ENCODE measurements at places on chromosomes 5 and 9.

DNA sequence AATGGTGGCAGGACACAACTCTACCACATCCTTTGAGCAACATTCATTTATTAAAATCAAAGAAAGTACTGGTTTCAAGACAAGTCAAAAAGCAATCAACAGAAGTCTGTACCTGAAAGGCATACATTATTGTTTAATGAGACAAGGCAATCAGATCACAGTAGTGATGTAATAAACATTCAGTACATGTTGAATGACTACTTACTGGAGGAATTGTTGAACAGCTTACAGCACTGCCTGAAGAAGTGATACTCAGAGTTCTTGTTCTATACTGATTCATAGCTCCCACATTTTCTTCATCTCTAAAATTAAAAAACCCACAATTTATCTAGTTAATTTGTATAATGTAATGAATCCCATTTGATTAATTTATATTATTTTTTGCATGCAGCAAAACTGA lies 18.2 kb downstream of the RIOK2 start:
- no peak overlapping the region for H3K27ac ChIP-seq
- no peaks in the 10 kb centered on the region for H3K27me3 ChIP-seq
- H3K36me3 ChIP-seq: peaks cover 96% of the 10 kb centered on the region
- no peak overlapping the region for H3K4me3 ChIP-seq

DNA sequence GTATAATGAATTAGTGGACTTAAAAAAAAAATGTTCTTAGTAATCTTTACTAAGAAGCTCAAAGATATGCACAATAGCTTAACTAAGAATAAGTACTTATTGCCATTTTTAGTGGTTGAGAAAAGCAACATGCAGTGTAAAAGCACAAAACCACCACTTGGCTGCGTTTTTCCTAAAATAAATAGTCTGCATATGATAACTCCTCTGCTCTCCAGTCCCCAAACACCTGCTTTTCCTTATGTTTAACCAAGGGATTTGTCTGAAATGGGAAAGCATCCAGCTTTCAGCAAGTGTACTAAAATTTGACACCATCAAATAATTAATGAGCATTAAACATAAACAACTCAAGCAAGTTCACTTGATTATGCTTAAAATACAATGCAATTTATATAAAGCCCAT lies 41.4 kb downstream of the PSIP1 start:
- no peak for DNase-seq
- no peaks in the 10 kb centered on the region for H3K4me1 ChIP-seq
- H3K27me3 ChIP-seq: no peaks in the 10 kb centered on the region
- peaks cover 78% of the 10 kb centered on the region for H3K36me3 ChIP-seq

DNA sequence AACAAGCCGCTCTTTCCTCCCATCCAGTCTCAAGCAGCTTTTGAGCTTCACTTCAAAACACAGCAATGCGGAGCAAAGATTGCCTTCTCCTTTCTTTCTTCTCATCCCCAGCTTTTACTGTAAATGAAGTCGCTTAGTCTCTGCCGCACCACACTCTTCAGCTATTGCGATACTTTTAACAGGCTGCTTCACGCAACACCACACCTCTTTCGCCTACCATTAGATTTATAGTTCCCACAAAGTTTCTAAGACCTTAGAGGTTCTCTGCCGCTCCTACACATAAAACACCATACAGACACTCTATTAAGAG lies 711 bp downstream of the PGGT1B start:
- H3K4me1 ChIP-seq: peaks cover 24% of the 10 kb centered on the region
- H3K27me3 ChIP-seq: no peaks in the 10 kb centered on the region
- DNase-seq: no peak
- H3K27ac ChIP-seq: peak overlapping the region; percentile 81
- H3K4me3 ChIP-seq: peak overlapping the region; percentile 84

DNA sequence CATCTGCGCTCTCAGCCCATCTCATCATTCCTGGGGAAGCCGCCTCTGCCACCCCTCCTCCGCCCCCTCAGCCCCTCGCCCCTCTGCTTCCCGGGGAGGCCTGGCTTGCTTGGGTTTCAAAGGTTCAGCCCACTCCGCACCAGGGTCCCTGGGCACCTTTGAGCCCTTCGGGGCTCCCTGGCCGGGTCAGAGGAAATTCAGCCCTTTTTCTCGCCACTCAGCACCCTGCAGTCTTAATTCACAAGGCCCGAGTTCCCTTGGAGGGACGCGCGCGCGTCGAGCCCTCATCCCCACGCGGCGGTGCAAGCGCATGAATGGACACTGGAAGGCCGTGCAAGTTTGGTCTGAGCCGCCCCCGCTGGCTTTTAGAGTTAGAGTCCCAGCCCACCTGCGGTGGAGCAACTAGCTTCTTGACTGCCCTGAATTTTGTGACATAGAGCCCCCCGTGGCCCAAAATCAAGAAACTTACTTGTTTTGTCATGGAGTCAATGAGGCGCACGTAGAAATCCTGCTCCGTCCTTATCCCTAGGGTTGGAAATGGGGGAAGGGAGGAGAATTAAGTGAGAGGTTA lies 4.5 kb downstream of the EBF1 start:
- no peaks in the 10 kb centered on the region for H3K27me3 ChIP-seq
- H3K4me1 ChIP-seq: no peaks in the 10 kb centered on the region
- peak overlapping the region; percentile 74 for H3K27ac ChIP-seq
- peak overlapping the region; percentile 71 for H3K4me3 ChIP-seq
- DNase-seq: peak; percentile 24

GRCh38 chr9:132912131-132912530 lies 32.3 kb downstream of the TSC1 start:
- no peak overlapping the region for H3K27ac ChIP-seq
- no peak for DNase-seq
- peaks cover 12% of the 10 kb centered on the region for H3K36me3 ChIP-seq
- no peaks in the 10 kb centered on the region for H3K4me1 ChIP-seq
- no peaks in the 10 kb centered on the region for H3K27me3 ChIP-seq
- no peak overlapping the region for H3K4me3 ChIP-seq

DNA sequence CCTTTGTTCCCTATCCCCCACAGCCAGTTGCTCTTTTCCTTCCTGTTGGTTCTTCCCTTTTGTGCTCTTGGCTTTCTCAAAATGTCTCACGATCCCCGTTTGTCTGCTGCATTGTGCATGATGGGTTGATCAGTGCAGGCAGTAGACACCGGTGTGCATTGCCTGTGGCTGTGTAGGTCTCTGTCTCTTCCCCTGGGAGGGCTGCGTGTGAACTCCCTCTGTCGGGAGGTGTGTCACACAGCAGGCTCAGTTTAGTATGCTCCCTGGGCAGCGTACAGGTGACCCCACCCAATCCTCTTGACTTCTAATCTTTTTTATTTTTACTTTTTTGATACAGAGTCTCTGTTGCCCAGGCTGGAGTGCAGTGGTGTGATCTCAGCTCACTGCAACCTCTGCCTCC lies 265.3 kb downstream of the FSTL4 start:
- no peak overlapping the region for H3K27ac ChIP-seq
- no peaks in the 10 kb centered on the region for H3K36me3 ChIP-seq
- no peak for DNase-seq
- H3K4me3 ChIP-seq: no peak overlapping the region

GRCh38 chr5:165375201-165375600 lies 1869.8 kb downstream of the MAT2B start:
- H3K36me3 ChIP-seq: no peaks in the 10 kb centered on the region
- no peaks in the 10 kb centered on the region for H3K4me1 ChIP-seq
- no peaks in the 10 kb centered on the region for H3K27me3 ChIP-seq
- H3K27ac ChIP-seq: no peak overlapping the region

DNA sequence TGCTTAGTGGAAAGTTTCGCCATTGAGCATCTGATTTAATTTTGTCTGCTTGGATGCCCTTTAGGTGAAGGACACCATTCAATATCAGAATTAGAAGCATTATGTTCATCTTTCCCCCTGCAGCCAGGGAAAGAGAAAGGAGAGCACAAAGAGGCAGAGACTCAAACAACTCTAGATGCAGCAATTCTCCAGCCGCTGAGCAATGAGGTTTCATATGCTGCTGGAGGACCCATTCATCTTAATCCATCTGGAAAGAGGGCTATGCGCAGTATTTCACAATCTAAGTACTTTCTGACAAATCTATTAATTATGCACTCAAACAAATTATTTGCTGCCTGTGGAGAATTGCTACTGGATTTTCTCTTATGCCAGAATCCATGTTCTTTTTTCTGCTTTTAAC lies 527.0 kb upstream of the TUSC1 start:
- no peaks in the 10 kb centered on the region for H3K27me3 ChIP-seq
- no peak for DNase-seq
- no peak overlapping the region for H3K27ac ChIP-seq
- no peak overlapping the region for H3K4me3 ChIP-seq

DNA sequence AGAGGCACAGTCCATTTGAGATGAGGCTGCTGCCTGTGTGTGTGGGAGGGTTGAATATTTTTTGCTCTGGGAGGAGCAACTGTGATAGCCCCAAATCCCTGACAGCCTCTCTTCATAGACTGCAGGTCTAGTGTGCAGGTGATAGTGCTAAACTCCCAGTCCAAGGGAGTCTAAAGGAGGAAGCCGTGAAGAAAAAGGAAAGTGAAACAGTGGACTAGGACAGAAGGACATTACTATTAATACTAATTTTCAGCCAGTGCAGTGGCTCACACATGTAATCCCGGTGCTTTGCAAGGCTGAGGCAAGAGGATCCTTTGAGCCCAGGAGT lies 295.0 kb downstream of the PDE4D start:
- H3K4me3 ChIP-seq: peak overlapping the region; percentile 54
- no peaks in the 10 kb centered on the region for H3K27me3 ChIP-seq
- peaks cover 22% of the 10 kb centered on the region for H3K4me1 ChIP-seq
- no peak for DNase-seq

- no peaks in the 10 kb centered on the region for H3K27me3 ChIP-seq
- H3K36me3 ChIP-seq: no peaks in the 10 kb centered on the region
- DNase-seq: no peak
Observed at GRCh38 chr5:143642791-143643190, 169.2 kb upstream of the HMHB1 start.

DNA sequence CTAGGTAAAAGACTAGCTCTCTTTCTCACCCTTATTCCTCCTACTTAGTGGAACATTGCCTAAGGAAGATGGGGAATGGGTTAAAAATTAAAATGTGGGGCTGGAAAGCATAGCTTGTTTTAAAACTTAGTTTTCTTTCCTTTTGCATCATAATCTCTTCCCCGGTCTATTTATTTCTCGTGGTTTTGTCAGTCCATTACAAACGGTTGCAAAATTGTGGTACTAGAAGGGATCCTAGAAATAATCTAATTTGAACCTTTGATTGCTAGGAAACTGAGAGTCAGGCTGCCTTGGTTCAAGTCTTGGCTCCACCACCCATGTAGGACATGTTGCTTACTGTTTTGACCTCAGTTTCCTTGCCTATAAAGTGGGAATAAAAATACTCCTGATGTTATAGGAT lies 1.3 kb downstream of the IL31RA start:
- H3K27ac ChIP-seq: no peak overlapping the region
- no peaks in the 10 kb centered on the region for H3K36me3 ChIP-seq
- no peaks in the 10 kb centered on the region for H3K27me3 ChIP-seq
- no peaks in the 10 kb centered on the region for H3K4me1 ChIP-seq

- no peak for DNase-seq
- H3K4me3 ChIP-seq: no peak overlapping the region
- H3K4me1 ChIP-seq: no peaks in the 10 kb centered on the region
- H3K27ac ChIP-seq: no peak overlapping the region
Observed at GRCh38 chr5:72063219-72063819, 44.0 kb upstream of the MAP1B start.

DNA sequence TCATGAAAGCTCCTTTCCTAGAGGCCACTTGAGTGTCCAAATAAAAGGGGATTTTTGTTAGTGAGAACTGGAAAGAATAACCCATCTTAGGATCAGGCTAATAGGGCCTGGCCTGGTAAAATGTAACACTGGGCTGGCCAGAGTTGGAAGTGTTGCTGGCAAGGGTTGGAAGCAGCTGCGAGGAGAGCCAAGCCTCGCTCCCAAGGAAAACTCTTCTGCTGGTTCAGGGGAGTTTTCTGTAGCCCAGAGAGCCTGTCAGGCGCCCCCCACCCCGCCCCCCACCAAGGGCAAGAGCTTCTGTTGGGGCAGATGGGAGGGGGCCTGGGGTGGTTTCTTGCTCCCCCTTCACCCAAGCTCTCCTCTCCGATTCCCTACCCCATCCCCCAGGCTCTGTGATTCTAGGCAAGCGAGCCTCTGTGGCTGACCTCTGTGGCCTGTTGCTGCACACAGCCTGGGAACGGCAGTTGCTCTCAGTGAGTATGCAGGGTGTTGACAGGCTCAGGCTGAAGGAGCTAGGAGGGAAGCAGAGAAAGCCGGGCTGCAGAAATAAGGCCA lies 547.8 kb downstream of the CCDC171 start:
- no peaks in the 10 kb centered on the region for H3K27me3 ChIP-seq
- H3K4me1 ChIP-seq: no peaks in the 10 kb centered on the region
- peak; percentile 52 for DNase-seq
- no peak overlapping the region for H3K4me3 ChIP-seq
- H3K36me3 ChIP-seq: no peaks in the 10 kb centered on the region

- no peak overlapping the region for H3K27ac ChIP-seq
- H3K4me3 ChIP-seq: no peak overlapping the region
- peaks cover 35% of the 10 kb centered on the region for H3K4me1 ChIP-seq
- no peaks in the 10 kb centered on the region for H3K36me3 ChIP-seq
- DNase-seq: no peak
Observed at GRCh38 chr5:139584137-139584536, 23.0 kb downstream of the UBE2D2 start.

DNA sequence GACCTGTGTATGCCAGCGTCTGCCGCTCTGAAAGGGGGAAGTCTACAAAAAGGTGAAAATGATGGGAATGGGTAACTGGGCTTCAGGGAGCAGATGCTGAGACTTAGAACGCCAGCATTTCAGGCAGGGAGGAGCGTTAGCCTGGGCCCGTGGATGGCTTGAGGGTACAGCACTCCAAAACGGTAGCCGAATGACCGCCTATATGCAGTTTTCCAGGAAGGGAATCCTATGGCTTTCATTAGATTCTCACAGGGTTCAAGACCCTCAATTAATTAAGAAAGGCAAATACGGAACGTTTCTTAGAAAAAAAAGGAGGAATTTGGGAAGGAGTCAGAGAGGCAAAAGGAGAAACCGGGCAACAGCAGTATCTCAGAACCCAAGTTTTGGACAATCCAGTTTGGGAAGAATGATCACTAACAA lies 639 bp downstream of the AMACR start:
- no peaks in the 10 kb centered on the region for H3K36me3 ChIP-seq
- peak overlapping the region; percentile 87 for H3K27ac ChIP-seq
- H3K27me3 ChIP-seq: no peaks in the 10 kb centered on the region
- DNase-seq: no peak
- peak overlapping the region; percentile 85 for H3K4me3 ChIP-seq

DNA sequence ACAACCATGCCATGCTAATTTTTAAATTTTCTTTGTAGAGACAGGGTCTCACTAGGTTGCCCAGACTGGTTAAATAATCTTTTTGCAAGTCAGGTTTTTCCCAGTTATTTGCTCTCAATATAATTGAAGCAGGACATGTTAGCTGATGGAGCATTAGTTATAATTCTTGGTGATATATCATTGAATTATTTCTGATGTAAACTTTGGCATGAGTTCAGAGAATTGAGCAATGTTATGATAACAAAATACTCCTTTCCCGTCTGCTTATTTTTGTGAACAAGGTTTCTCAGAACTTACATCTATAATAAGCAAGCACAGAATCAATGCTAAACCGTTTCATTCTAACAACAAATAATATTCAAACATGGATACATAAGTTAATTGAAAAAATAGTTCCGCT lies 37.8 kb downstream of the BHMT start:
- H3K4me3 ChIP-seq: no peak overlapping the region
- DNase-seq: no peak
- no peak overlapping the region for H3K27ac ChIP-seq
- H3K36me3 ChIP-seq: no peaks in the 10 kb centered on the region

All from psoas muscle (tissue), 8 donors.